ENCODE measurements at places on chromosomes 13 and 19.

DNA sequence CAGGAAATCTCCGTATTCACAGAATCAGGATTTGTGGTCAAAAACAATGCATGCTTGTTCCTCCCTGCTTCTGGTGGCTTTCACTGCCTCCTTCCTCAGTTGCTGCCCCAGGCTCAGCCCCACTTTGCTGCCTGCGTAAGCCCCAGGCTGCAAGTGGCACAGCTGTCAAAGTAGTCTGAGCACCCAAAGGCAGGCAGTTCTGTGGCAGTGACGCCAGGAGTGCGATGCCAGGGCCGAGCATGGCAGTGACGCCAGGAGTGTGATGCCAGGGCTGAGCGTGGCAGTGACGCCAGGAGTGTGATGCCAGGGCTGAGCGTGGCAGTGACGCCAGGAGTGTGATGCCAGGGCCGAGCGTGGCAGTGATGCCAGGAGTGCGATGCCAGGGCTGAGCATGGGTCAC is 77.3 kb upstream of the GPR183 start:
- no peak for DNase-seq

- no peak for DNase-seq
Observed at GRCh38 chr13:42327725-42328124, 55.8 kb downstream of the AKAP11 start.

- no peak for DNase-seq
Observed at GRCh38 chr13:30847650-30848307, 58.3 kb upstream of the MEDAG start.

- no peak for DNase-seq
Observed at GRCh38 chr13:31209172-31209840, 9.5 kb downstream of the B3GLCT start.

- DNase-seq: no peak
Observed at GRCh38 chr13:54657588-54657987, 1629.0 kb downstream of the OLFM4 start.

GRCh38 chr13:82800391-82800790 is 1081.9 kb downstream of the SLITRK1 start:
- DNase-seq: no peak

DNA sequence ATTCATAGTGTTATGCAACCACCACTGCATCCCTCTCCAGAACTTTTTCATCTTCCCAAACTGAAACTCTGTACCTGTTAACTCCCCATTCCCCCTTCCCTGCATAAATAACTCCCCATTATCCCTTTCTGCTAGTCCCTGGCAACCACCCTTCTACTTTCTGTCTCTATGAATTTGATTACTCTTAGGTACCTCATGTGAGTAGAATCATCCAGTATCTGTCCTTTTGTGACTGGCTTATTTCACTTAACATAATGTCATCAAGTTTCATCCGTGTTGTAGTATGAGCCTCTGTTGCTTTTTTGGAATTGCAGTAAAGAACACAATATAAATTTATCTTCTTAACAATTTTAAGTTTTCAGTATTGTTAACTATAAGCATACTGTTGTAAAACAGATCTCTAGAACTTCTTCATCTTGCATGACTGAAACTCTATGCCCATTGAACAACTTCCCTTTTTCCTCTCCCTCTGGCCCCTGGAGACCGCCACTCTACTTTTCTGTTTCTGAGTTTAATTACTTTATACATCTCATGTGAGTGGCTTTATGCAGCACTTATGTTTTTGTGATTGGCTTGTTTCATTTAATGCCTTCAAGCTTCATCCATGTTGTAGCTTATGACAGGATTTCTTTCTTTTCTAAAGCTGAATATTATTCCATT is 87.3 kb upstream of the ABCC4 start:
- no peak for DNase-seq

DNA sequence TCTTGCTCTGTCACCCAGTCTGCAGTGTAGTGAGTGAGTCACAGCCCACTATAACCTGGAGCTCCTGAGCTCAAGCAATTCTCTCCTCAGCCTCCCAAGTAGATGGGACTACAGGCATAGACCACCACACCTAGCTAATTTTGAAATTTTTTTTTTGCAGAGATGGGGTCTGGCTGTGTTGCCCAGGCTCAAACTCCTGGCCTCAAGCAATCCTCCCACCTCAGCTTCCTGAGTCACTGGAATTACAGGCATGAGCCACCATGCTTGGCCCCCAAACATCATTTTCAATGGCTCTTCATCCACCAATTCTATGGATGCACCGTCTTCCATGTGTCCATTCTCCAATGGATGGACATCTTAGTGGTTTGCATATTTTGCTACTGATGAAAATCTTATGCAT is 68.9 kb downstream of the ZNF557 start:
- no peak for DNase-seq

DNA sequence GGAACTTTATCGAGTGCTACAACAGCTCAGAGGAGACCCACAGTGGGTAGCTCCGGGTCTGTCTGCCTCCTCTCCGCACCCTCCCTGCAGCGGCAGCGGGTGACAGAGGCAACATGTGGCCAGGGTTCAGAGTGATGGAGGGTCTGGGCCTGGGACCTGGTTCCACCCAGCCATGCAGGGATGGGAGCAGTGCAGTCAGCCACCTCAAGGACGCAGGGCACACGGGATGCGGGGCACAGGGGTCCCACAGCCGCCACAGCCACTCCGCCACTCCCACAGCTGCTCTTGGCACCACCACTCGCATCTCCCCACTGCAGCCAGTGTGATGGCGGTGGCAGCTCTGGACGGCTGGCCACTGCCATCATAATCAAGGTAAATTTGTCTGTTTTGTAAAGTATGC is 892.9 kb downstream of the OLFM4 start:
- DNase-seq: no peak

- no peak for DNase-seq
Observed at GRCh38 chr13:113489171-113489548, 1.4 kb downstream of the DCUN1D2 start.

DNA sequence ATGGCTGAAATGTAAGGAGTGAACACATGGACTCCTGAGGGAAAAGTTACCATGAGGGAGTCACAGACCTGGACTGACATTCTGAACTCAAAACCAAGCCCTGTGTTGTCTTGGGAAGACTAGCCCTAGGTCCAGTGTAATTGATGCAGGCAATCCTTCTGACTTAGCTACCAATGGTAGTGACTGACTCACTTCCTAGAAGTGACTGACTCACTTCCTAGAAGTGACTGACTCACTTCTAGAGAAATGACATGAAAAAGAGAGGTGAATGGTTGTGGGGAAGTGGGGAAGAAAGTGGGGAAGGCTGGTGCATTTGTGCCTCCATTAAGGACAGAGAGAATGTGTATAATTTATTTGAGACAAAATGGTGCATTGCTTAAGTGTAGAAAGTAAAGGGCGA is 49.9 kb downstream of the EDNRB start:
- no peak for DNase-seq

DNA sequence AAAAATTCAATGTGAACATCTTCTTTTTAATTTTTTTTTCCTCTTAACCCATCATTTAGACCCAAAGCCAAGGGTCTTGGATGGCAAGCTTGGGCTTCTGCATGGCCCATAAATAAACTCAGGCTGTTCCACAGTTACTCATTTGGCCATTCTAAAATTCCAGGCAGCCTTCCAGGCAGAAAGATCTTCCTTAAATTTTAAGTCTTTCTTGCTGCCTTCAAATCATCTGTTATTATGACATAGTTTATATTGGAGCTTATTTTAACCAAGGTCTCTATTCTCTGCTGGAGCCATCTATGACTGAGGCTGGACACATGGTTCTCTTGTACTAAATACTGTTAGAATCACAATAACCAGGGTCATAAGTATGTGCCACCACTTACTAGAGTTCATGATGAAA is 317.3 kb upstream of the MAB21L1 start:
- no peak for DNase-seq

GRCh38 chr19:15417699-15418098 is 1.1 kb downstream of the AKAP8L start:
- DNase-seq: no peak
